ENCODE measurements at places on chromosomes 3 and 15.

DNA sequence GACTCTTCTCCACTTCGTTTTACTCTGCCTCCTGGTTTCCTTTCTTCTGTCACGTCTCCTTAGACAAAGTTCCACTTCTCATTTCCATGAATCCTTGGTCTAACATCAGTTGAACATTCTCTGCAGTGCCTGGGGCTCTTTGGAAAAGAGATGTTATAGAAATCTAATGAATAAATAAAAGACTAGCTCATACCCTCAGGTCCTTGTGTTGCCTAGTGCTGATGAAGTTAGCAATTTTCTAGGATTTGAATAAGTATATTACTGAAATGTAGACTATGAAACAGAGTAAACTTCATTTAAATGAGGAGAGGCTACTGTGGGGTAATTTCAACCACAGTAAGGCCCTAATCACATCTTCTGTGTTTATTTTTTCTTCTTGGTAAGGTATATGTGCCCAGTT lies 146.9 kb upstream of the CADPS start:
- no peak for DNase-seq

DNA sequence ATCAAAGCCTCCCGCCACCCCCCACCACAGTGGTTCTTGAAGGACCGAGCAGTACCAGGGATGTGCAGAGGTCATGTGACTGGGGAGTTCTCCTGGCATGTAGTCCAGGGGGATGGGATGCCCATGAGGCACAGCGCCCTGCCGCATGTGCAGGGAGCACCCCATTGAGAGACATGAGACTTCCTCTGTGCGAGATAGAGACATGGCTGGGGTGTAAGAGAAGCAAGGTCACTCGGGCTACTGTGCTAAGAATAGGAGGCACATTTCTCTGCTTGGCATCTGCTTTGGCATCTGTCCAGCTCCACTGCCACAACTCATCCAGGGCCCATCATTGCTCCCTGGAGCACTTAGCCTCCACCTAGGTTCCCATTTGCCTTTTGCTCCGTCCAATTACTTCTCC lies 2.4 kb upstream of the CYP1A1 start:
- DNase-seq: no peak

DNA sequence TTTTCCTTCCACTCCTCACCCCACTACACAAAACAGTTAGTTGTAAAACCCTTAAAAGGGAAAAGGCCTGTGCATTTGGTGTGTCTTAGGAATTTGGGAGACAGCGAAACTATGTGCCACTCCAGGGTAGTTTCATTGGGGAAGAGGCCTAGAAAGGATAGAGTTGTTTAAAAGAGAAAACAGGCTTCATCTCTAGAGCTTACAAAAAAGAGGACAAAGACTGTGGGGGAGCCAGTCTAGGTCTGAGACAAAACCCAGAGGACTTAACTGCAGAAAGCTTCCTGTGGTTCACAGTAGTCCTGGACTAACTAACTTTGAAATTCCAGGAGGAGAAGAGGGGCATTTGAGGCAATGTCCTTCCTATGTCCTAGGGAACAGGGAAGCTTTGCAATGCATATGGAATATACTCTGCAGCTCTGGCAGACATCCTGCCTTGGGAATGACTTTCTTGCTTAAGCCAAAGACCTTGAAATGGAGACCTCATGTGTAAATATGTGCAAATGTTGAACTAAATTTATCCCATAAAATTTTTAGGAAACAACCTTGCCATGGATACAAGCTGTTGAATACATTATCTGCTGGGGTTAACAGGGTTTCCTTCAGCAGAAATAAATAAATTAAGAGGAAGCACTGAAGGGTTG lies 159.4 kb downstream of the LSAMP start:
- no peak for DNase-seq

DNA sequence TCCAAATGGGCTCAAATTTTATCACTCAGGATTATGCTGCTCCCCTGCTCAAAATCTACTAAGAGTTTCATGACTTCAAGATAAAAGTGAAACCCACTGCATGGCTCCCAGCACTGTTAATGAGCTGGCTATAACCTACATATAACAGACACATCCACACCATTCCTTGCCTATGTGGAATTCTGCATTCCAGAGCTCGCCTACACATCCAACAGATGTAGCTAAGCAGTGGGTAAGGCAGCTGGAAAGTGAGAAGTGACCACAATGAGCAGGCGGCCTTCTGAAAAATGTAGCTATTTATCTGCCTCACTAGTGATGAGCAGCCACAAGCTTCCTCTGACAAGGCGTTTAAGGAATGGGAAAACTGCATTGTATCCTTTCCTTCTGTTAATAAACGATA lies 92.0 kb upstream of the TRIM42 start:
- no peak for DNase-seq

- DNase-seq: no peak
Observed at GRCh38 chr3:117606866-117607265, 897.3 kb downstream of the TUSC7 start.

DNA sequence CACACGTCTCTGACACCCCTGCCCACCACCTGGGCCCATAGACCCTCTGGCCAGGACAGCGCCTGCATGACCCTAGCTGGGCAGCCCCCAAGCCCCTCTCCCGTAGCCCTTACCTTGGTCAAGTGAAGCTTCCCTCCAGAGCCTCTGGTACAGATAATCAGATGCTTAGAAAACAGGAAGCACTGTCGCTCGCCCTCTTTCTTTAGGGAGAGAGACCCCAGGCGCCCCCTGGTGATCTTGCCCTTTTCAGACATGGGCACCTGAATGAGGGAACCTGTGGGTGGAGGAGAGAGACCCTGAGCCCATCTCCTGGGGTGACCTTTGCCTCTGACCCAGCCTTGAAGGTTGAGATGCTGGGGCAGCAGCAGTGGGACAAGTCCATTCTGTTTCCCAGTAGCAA lies 65.4 kb downstream of the RASGRF1 start:
- no peak for DNase-seq

DNA sequence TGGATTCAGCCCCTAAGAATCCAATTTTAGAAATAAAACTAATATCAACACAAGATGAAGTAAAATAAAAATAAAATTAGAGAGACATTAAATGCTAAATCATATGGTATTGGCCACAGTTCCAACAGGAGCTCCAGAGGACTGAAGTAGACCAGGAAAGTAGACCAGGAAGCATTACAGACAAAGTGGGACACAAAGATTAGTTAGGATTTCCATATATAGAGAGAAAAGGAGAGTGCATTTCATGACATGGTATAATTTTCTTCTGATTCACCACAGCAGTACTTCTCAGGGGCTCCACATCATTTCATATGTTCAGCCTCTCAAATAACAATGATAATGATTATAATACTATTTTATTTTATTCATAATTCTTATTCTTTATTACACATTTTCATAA lies 18.3 kb downstream of the FGF7 start:
- no peak for DNase-seq

Measured in bone marrow (tissue), 2 donors.